Stimulated activated CD8-positive, alpha-beta memory T cell treated with anti-CD3 and anti-CD28 coated beads, Interleukin-7, amount 100 ng/mL, for 24 hours (primary cell): ENCODE measurements at places on chromosomes 2 and 18.

DNA sequence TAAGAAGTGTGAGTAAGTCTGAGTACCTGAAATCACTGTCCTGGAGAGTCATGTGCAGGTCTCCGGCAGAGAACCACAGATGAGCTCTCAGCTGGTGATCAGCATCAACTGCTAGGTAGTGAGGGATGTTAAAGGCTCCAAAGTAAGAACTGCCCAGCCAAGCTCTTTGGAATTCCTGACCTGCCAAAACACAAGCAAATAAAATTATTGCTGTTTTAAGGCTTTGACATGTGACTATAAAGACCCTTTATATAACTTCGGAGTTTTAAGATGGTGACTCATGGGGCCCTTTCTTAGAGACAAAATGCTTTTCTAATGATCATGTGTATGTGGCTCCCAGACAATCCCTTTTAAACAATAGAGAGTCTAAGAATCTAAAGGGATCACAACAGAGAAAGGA is 855.7 kb downstream of the TRIB2 start:
- DNase-seq, result no peak

DNA sequence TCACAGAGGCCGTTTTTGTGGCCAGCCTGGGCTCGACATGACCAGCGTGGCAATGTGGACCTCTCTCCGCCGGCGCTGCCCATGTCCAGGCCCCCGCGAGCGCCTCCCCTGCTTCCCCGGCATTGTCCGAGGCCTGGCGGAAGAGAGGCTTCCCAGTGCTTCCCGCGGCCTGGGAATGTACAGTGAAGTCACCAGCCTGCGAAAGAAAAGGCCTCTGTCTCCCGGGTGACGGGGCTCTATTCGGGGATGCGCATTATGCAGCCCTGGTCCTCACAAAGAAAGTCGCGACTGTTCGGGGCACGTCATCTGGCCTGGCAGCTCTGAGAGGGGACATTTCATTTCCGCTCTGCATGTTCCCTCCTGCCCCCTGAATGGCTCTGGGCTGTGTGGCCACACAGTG is 109.2 kb upstream of the AGAP1 start:
- no peak for DNase-seq

DNA sequence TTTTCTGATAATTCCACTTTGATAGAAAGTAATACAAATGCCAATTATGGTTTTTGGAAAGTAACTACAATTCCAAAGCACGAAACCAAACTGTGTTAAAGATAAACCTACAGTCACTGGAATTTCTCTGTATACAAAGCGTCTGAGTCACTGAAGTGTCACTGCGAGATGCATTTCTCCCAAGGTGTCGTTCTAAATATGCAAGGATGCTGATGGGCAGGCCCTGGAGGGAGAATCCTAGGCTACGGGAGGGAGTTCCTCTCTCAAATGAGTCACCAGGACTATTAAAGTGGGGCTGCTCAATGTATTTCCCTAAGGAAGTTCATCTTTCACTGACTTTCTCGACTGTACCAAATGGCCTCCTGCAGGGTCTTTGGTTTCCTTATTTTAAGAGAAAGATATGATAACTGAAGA is 163.8 kb upstream of the STK17B start:
- DNase-seq, result no peak

DNA sequence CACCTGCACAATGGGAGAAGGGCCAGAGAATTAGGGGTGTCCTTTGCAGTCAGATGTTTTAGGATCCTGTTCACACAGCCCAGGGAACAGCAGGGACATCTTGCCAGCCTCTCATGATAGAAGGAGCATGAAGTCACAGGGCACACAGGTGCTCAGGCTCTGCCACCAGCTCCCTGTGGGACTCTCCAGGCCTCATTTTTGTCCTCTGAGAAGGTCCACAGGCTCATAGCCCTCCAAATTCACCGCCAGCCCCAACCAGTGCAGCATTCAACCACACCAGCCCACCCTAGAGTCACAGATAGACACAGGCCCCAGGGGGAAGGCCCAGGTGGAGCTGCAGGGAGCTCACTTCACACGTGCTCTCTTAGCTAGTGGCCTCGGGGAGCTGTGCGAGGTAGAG is 391.7 kb downstream of the TNS1 start:
- DNase-seq, result no peak

GRCh38 chr2:69693775-69694450 is 48.0 kb upstream of the ANXA4 start:
- DNase-seq, result no peak

DNA sequence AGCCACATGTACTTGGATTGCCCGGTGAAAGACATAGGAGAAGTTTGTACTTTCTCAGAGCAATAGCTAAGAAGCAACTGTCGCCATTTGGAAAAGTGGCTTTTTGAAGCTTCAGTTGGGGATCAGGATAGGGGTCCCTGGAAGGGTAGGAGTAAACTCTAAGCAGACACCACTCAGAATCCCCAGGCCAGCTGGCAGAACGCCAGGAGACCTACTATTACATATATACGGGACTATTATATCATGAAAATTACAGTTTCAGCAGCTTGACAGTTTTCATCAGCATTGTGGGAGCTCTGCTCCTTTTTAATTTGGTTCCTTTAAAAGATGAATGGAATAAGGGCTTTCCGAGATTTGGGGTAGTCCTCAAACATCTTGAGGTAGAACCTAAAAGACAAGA is 54.9 kb downstream of the SRD5A2 start:
- DNase-seq, result no peak

DNA sequence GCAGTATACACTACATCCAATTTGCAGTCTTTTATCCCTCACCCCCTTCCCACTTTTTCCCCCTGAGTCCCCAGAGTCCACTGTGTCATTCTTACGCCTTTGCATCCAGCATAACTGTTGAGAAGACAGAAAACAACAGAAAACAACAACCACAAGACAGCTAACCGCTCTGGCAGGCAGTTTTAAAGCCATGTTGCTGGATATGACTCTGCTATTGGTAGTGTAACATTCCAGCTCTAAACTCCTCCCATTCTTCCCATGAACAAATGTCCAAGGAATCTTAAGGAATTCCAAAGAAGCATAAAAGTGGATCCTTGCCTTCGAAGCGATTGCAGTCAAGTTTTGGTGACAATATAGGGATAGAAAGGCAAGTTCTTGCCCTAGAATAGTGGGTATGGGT is 599.1 kb downstream of the NYAP2 start:
- DNase-seq, result no peak

- DNase-seq, result no peak
These were observed 337.8 kb upstream of the DSEL start for GRCh38 chr18:67854340-67854739.

- DNase-seq, result no peak
These were observed 19.1 kb downstream of the IL1R2 start for GRCh38 chr2:102010902-102011301.

GRCh38 chr2:100104718-100105677 is 37.4 kb downstream of the AFF3 start:
- DNase-seq, result no peak

GRCh38 chr2:136008205-136008865 is 22.9 kb upstream of the DARS1 start:
- DNase-seq, result peak; percentile 18

- DNase-seq, result no peak
These were observed 325 bp upstream of the TTLL4 start for GRCh38 chr2:218710334-218710686.

- no peak for DNase-seq
These were observed 766.4 kb downstream of the BCL11A start for GRCh38 chr2:59787095-59787494.

DNA sequence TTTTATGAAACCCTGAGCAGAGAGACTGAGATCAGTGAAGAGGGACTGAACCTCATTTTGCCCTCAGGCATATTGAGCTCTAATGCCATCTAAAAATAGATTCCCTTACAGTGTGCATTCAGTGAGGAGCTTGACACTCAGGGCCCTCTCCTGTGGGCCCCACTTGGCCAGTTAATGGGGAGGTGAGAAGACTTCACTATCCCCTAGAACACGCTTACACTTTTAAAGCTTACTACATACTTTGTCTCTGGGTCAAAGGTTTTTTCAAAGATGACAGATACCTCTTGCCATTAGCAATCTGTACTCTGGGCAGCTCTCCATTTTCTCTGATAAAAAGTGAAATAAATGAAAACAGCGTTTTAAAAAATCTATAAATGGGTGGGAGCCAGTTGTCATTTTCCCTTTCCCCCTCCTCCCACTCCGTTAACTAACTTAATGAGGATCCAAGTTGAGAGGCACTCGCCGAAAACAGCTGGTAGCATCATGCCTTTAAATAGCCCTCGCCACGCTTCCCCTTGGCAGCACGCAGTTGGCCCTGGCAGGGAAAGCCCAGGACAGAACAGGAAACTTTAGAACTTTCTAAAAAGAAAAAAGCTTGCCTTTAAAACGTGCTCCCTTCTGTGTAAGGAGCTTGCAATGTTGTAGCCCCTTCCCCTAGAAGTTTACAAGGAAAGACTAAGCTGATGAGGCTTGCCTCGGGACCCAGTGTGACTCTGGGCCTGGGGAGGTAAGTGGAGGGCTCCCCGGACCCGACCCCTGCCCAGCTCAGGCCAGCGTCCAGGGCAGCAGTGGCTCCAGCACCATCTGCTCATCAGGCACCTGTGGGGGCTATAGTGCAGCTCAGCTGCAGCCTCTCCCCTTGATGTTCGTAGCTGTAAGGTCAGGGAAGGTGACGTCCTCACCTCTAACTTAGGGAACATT is 58.8 kb upstream of the FOSL2 start:
- no peak for DNase-seq

DNA sequence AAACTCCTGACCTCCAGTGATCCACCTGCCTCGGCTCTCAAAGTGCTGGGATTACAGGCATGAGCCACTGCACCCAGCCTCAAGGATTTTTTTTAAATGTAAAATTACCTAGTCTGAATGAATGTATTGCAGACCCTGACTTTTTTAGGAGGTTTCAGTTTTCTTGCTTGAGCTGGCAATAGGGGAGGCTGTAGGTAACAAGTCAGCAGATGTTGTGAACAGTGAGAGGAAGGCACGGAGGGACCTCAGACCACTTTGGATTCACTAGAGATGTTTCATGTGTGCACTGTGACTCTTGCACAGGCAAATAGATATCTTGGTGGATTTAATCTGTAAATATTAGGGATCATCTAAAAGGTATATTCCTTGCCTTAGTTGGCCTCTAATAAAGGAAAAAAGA is 6.4 kb downstream of the NDUFV2 start:
- no peak for DNase-seq

DNA sequence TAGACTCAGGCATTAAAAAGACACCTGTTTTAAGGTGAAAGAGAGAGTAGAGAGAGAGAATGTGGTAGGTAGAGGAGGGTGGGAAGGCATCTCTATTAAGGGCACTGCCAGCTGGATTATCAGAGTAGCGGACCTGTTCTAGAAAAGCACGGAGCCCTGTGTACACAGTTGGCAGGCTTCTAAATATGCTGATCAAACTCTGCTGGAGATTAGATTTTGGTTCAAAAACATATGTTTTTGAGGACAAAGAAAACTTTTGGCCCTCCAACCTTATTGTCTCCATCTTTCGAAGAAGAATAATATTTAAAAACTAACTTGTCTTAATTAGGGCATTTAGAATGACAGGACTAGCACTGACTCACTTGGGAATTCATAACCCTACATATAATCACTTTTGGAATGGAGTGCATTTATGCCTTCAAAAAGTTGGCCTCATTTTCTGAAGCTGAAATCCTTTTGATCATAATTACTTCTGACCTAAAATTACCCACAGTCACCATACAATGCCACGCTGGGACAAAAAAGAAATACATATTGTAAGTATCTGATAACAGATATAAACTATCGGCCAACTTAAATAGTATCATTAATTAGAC is 254.6 kb downstream of the MEIS1 start:
- DNase-seq, result no peak

DNA sequence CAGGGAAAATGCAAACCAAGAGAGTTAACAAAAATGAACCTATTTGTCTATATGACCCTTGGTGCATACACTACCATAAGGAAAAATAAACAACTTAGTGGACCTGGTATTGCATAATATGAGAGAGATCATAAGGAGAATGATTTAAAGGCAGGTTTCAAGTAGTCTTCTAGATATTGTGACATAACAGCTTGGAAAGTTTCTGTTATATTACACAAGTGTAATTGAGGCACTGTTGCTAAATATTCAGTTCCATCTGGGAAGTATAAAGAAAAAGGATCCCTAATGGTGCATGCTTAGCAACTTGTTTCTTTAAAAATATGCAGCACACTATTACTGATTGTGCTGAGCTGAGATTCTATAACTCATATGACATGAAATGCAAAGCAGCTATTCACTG is 252.2 kb upstream of the SPHKAP start:
- no peak for DNase-seq

DNA sequence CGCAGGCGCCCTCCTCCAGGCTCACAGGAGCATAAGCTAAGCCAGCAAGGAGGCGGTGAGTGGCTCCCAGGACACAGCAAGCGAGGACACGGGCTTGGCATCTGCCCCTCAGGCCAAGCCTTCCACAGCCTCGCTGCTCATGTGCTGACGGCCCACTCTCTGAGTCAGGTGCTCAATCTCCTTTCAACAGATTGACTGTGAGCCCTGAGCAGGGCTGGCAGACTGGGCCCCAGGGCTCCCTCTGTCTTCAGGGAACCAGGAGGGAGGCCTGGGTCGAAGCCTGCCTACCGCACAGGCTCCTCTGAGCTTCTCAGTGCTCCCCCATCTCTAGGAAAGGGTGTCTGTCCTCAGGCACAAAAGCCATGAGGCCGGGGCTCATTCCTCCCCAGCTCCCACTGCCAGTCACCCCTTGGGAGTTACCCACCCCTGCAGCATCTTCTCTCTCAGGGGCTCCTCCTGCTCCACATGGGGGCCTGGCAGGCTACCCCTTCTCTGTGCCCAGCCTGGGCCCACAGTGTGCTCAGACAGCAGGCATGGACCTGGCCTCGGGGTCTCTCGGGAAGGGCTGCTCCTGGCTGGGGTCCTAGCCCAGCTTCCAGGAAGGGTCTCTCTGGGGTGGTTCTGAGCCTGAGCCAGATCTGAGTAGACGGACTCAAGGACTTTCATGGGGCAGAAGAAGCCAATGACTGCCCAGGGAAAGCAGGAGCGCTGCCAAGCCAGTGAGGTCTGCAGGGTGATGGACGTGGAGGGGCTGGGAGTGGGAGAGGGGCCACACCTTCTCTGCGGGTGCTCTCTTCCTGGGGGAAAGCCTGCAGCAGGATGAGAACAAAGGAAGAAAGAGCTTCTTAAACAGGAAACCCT is 138.0 kb upstream of the GPC1 start:
- DNase-seq, result no peak

GRCh38 chr2:234025466-234025865 is 25.0 kb upstream of the SPP2 start:
- DNase-seq, result no peak
